Endothelial cell of umbilical vein (primary cell): ENCODE measurements at places on chromosomes 4 and X. TPM values are rescaled to one million over a fixed set of nuclear protein-coding genes. Genes with fewer than 3 reads are reported as not detected.

The HTT gene
- 61.2 and 63.2 TPM in 2 replicates for total RNA-seq

The HTN3 gene
- not detected in 2 replicates for total RNA-seq

The RGS12 gene
- 75.4 and 78.0 TPM in 2 replicates for total RNA-seq

The CXCL6 gene
- 0.25 and 1.2 TPM in 2 replicates for total RNA-seq

DNA sequence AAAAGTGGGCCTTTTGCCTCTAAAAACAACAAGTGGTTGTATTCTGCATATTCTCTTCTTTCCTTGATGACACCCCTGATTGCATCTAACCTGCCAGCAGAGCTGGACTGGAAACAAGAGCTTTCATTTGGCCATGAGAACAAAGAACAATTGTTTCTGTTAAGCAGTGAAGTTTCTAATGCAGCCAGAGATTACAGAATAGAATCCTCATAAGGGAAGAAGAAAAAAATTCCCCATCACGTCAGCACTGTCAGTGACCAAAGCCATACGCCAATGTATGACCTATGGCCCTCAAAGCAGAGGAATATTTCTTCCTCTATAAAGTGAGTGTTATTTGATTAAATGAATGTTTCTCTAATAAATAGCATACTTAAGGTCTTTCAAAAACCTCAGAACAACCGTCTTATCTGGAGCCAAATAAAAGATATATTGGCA is 529.1 kb upstream of the INTU start:
- H3K4me3 ChIP-seq, result no peak overlapping the region
- no peaks in the 10 kb centered on the region for H3K36me3 ChIP-seq
- no peak for DNase-seq
- H3K27ac ChIP-seq, result no peak overlapping the region
- H3K27me3 ChIP-seq, result no peaks in the 10 kb centered on the region

DNA sequence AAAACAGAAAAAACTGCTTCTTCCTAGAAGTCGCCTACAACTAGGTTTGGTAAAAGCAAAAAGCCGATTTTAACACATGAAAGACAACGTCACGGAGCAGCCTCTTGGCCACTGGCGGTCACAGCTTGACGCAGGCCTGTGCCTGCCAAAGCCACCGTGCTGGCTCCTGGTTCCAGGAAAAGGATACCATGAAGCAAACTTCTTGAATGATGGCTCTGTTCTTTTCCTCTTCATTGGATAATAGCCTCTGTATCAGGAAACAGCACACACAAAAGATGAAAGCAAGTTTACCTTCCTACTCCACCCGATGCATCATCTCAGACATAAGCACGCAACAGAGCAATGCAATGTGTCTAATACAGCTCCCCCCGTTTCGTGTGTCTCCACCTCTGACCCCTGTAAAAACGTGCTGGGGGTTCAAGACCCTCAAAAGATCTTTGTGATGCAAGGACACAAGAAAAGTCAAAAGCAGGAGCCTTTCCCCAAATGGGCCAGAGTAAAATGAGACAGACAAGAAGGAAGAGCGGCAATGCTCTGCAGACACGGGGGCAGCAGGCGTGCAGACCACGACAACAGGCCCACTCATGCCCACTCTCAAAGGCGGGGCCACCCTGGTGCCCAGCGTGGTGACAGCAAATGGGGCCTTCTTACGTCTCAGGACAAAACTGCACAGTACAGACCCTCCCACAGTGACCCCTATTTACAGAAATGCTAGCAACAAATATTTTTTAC is 19.4 kb downstream of the GAK start:
- no peaks in the 10 kb centered on the region for H3K27me3 ChIP-seq
- H3K4me3 ChIP-seq, result no peak overlapping the region
- peaks cover 9% of the 10 kb centered on the region for H3K36me3 ChIP-seq
- H3K27ac ChIP-seq, result no peak overlapping the region
- peaks cover 15% of the 10 kb centered on the region for H3K4me1 ChIP-seq
- no peak for DNase-seq

DNA sequence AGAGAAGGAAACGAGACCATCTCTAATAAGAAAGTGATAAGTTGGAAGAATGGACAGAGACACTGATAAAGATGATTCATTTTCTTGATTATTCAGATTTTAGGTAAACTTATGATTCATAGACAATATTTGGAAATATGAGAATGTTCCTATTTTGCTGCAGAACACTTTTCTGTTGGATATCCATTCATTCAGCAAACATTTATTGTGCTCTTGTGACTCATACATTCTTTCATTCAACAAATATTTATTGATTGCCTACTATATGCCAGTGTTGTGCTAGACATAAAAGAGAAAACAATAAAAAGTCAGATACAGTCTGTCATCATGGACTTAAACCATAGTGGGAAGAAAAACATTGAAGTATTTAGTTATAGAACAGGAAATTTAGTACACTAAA is 1232.0 kb downstream of the STIM2 start:
- H3K27ac ChIP-seq, result no peak overlapping the region
- no peaks in the 10 kb centered on the region for H3K36me3 ChIP-seq
- H3K27me3 ChIP-seq, result no peaks in the 10 kb centered on the region

DNA sequence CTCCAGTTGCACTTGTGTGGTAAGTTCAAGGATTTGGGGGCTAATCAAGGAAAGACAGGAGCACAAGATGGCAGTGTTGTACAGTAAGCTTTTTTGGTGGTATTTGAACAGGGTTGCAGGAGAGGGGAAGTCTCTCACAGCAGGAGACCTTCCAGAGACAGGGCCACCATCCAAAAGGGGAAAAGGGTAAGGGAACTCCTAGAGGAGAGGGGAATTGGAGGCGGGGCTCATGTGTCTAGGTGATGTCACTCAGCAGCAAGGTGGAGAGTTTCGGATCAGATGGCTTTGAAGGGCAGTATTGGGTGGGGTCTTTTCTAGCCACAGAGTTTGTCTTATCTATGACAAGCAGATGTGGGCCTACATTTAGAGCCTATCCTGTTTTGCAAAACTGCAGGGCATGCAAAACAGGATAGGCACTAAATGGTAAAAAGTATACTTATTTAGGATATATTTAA is 13.4 kb upstream of the RNF175 start:
- H3K4me1 ChIP-seq, result no peaks in the 10 kb centered on the region
- no peak overlapping the region for H3K4me3 ChIP-seq
- H3K27me3 ChIP-seq, result no peaks in the 10 kb centered on the region
- H3K27ac ChIP-seq, result no peak overlapping the region
- no peaks in the 10 kb centered on the region for H3K36me3 ChIP-seq
- no peak for DNase-seq

- H3K4me1 ChIP-seq, result no peaks in the 10 kb centered on the region
- H3K27me3 ChIP-seq, result no peaks in the 10 kb centered on the region
- H3K4me3 ChIP-seq, result no peak overlapping the region
- H3K36me3 ChIP-seq, result no peaks in the 10 kb centered on the region
- no peak overlapping the region for H3K27ac ChIP-seq
- no peak for DNase-seq
These were observed 68.7 kb downstream of the SORCS2 start for GRCh38 chr4:7261087-7261486.

GRCh38 chrX:143623657-143624056 is 12.2 kb downstream of the SLITRK4 start:
- no peaks in the 10 kb centered on the region for H3K4me1 ChIP-seq
- H3K27me3 ChIP-seq, result no peaks in the 10 kb centered on the region
- DNase-seq, result no peak
- H3K36me3 ChIP-seq, result no peaks in the 10 kb centered on the region
- no peak overlapping the region for H3K4me3 ChIP-seq
- no peak overlapping the region for H3K27ac ChIP-seq
